Inflammatory macrophage treated with lipopolysaccharide for 1 hour (primary cell): ENCODE measurements at places on chromosomes 12 and 14.

DNA sequence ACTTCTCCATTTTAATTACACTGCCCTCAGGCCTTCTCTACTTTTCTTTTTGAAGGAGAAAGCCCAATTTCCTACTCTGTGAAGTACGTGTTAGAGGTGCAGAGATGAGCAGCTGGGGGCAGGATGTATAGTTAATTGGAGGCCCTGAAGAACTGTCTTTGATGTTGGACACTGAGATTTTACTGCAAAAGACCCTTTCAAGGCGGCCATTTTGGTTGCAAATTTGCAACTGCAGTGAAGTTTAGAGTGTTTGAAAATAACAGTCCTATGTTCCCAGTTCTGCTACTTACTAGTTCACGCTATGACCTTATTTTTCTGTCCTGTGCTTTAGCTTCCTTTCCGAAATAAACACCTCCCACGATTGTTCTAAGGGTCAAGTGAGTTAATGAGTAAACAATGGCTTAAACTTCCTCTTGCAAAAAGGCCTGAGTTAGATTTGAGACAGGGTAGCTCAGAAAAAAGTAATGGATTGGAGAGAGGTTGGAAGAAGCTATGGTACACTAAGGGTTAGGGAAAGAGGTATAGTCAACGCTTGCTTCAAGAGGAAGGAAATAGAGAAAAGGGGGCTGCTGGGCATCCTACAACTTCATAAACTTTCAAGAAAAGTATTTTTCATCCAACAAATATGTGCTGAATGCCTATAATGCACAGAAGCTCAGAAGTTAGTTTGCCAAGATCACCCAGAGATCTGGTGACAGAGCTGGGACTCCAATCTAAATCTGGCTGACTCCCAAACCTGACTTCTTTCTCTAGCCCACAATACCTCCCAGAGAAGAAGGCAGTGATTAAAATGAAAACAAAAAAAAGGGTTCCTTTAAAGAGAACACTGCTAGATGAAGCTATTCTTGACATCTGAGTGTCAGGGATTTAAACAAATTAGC lies 26.4 kb upstream of the DICER1 start:
- peak; percentile 44 for DNase-seq

- DNase-seq, result peak; percentile 64
Observed at GRCh38 chr14:49920935-49921334, 28.1 kb downstream of the ARF6 start.

- no peak for DNase-seq
Observed at GRCh38 chr12:131842169-131842568, 14.0 kb downstream of the MMP17 start.

DNA sequence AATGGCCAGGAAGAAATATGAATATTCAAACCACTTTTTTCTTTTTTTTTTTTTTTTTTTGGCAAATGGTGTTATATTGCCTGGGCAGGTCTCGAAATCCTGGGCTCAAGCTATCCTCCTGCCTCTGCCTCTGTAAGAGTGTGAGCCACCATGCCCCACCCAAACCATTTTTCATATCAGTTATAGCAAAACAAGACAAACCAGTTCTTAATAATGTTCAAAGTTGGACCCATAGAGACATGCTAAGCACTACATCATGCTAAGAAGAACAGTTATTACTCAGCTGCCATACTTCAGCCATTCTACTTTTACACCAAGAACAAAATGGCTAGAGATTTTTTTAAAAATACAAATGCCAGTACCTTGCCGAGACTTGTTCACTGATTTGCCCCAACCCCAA lies 25.5 kb downstream of the EIF2S1 start:
- DNase-seq, result no peak

DNA sequence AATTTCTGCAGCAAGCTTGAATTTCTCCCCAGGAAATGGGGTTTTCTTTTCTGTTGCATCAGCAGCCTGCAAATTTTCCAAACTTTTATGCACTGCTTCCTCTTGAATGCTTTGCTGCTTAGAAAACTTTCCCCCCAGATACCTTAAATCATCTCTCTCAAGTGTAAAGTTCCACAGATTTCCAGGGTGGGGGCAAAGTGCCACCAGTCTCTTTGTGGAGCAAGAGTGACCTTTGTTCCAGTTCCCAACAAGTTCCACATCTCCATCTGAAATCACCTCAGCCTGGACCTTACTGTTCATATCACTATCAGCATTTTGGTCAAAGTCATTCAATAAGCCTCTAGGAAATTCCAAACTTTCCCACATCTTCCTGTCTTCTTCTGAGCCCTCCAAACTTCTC lies 241.6 kb upstream of the TMTC1 start:
- DNase-seq, result no peak

GRCh38 chr14:34742270-34743115 lies 28.1 kb upstream of the CFL2 start:
- DNase-seq, result no peak

GRCh38 chr12:98997899-98998298 lies 352.8 kb downstream of the APAF1 start:
- no peak for DNase-seq

- DNase-seq, result no peak
Observed at GRCh38 chr12:111046896-111047295, 126.5 kb upstream of the MYL2 start.

- DNase-seq, result no peak
Observed at GRCh38 chr14:92014040-92014439, 25.8 kb downstream of the TRIP11 start.

DNA sequence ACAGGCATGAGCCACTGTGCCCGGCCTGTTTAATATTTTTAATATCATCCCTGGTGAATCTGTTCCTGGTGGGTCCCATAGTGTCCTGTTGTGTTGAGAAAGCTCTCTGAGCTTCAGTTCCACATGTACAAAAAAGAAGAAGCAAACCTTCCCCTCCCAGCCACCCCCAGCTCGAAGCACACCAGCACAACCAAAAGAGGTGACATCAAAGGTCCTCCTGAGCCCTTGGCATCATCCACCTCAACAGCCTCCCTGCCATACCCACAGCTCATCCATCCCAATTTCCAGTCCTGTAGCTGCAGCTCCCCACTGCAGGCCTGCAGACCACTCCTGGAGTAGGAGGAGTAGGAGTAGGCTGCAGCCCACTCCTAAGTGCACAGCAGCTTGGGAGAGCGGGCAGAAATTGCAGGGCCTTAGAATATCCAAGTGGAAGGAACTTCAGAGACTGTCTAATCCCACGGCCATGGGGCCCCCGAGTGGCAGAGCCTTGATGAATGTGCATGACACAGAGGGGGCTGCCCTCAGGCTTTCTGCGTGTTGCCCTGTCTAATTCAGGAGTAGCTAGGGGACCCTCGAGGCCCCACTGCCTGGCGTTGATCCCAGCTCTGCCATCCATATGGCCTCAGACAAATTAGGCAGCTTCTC lies 36.7 kb upstream of the CD9 start:
- DNase-seq, result no peak

DNA sequence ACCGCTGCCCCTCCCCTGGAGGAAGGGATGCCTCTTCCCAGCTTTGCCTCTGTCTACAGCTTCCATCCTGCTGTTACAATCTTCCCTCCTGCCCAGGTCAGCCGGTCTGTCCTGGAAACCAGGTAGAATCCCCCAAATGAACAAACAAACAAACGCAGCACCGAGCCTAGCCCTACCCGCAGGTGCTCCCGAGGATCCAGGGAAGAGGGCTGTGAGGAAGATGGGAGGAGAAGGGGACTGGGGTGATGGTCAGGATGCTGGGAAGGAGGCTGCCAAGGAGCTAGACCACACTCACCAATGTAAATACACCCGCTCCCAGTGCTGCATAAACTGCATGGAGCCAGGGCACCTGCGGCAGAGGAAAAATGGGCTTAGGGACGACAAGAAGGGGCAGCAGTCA lies 16.6 kb downstream of the FAIM2 start:
- no peak for DNase-seq

GRCh38 chr12:12577786-12578185 lies 15.1 kb upstream of the DUSP16 start:
- DNase-seq, result no peak

DNA sequence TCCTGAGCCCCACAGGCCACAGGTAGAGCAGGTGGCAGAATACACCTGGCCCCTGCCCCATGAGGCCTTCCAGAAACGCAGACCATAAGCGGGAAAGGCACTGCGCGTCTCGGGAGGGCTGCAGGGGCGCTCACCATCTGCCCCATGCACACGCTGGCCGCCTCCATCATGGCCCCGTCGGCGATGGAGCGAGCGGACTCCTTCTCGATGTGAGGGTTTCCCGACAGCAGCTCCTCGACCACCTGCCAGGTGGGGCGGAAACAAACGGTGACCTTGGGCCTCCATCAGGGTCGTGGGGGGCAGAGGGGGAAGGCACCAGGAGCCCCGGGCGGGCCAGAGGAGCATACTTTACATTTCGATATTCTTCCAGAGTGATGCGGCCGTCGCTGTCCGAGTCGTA lies 52.8 kb downstream of the TESC start:
- DNase-seq, result no peak

GRCh38 chr12:38744041-38744440 lies 161.3 kb downstream of the CPNE8 start:
- no peak for DNase-seq

- DNase-seq, result no peak
Observed at GRCh38 chr12:79549531-79550271, 141.1 kb downstream of the PAWR start.

DNA sequence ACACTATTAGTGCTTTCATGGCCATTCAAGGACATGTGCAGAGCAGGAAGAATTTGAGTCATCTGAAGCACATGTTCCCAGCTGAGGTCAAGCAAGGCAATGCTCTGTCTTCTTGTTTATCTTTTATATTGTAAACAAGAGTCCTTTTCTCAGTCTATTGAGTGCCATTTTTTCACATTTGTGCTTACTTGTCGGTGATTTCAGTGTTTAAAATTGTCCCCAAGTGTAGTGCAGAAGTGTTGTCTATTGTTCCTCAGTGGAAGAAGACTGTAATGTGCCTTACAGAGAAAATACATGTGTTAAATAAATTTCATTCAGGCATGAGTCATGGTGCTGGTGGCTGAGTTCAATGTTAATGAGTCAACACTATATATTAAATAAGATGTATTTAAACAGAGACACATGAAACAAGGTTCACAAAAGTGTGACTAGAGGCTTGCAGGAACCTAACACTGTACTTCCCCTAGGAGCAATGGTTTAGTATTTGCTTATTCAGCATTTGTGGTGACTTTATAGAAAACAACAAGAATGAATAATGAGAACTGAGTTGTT lies 391.1 kb downstream of the LRIG3 start:
- DNase-seq, result no peak

DNA sequence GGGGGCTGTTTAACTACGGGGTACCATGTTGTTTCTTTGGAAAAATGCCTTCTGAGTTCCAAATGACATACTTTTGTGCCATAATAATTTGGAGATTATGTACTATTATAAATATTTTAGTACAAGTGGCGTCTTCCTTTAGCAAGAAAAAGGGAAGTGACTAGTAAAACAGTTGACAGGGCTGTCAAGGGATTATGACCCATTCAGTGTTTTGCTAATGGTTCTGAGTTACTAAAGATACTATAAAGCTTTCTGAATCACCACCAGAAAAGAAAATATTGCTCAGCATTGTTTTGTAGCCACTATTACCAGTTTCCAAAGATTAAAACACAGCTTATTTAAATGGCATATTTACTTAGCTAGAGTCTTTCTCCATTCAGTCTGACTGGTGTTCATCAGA lies 334.9 kb downstream of the SNAPC1 start:
- no peak for DNase-seq

- DNase-seq, result no peak
Observed at GRCh38 chr12:27552886-27553560, 29.0 kb downstream of the PPFIBP1 start.

DNA sequence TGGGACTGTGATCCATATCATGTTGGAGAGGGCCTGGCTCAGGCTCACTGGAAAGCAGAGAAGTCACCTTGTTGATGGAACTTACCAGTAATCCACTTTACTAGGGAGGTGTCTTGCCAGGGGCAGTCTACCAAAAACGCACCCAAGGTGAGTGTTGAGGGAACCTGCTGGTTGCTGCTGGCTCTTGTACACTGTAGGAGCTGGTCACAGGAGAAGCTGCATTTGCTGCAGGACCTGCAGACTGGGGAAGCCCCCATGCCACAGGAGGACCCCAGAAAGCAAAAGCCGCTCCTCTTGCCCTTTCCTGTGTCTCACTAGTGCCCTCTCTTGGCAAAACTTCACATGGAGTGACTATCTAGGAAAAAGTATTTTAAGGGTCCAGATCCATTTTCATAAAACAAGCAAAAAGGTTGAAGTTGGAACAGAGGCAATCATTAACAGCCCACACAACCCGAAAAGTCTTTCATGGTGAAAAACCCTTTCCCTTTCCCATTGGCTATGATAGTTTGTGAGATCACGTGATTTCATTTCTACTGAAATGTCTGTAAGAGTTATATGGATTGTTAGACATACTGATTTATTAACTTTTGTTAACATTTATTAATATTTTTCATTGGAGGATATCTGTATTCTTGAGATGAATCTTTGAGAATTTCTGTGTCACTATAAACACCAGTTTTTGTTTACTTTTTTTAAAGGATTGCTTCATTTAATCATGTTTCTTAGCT lies 59.2 kb downstream of the RASSF8 start:
- DNase-seq, result peak; percentile 14

DNA sequence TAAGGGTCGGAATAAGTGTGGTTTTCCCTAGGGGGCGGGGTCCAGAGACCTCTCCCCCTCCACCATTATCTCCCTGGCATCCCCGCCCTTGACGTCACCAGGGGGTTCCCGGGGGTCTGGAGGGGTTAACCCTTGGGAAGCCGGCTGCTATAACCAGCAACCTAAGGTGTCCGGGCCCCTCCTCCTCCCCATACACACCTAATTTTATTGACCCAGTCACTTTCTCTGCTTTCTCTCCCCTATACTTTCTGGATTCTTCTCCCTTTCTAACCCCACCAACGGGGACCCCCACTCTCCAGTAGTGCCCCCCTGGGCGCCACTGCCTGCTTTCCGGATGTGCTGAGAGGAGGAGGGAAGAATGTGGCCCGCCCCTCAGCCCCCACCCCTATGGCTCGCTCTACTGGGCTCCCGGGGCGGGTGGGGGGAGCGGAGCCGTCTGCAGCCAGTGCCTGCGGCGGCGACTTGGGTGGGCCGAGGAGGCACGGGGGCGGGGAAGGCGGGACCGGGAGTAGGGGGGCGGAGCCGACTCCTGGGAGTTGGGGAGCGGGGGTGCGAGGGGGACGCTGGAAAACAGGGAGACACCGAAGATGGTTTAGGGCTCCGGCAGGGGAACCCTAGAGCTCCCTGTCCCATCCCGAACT lies 1.8 kb downstream of the GLI1 start:
- no peak for DNase-seq
